ELR (cell line): ENCODE measurements at places on chromosomes 4 and X.

GRCh38 chr4:176034499-176034898, 31.1 kb upstream of the WDR17 start:
- DNase-seq, result peak; percentile 52

GRCh38 chr4:7358100-7358735, 76.5 kb downstream of the PSAPL1 start:
- peak; percentile 96 for DNase-seq

GRCh38 chrX:147736045-147736444, 175.7 kb upstream of the FMR1 start:
- no peak for DNase-seq

GRCh38 chr4:113469926-113470325, 291.6 kb downstream of the CAMK2D start:
- DNase-seq, result no peak
